Muscle of arm (tissue), 14 donors: ENCODE measurements at places on chromosomes 2 and 18. TPM values are rescaled to one million over a fixed set of nuclear protein-coding genes. Genes with fewer than 3 reads are reported as not detected.

Gene TSHZ1
- 19.9 TPM for polyA plus RNA-seq

Gene ITGB6
- polyA plus RNA-seq = 24.5 TPM

Gene CEP192
- 30.9 TPM for polyA plus RNA-seq

- DNase-seq = no peak
Observed at GRCh38 chr2:207357216-207357615, 172.5 kb upstream of the CREB1 start.

- no peak for DNase-seq
Observed at GRCh38 chr2:215625207-215625606, 189.3 kb upstream of the FN1 start.

DNA sequence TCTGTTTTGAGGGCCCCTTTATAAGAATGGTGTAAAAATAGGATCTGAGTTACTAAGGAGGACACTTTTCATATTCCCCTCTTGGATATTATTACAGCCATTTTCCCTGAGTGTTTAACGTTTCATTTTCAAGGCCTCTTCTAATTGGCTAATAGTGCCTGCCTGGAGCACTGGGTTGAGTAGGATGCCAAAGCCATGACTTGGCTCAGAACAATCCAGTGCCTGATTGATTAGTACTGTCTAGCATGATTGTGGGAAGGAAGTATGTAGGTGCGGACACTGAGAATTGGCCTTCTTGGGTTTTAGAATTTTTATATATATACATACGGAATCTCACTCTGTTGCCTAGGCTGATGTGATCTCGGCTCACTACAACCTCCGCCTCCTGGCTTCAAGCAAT lies 66.1 kb downstream of the NAB1 start:
- DNase-seq = no peak

DNA sequence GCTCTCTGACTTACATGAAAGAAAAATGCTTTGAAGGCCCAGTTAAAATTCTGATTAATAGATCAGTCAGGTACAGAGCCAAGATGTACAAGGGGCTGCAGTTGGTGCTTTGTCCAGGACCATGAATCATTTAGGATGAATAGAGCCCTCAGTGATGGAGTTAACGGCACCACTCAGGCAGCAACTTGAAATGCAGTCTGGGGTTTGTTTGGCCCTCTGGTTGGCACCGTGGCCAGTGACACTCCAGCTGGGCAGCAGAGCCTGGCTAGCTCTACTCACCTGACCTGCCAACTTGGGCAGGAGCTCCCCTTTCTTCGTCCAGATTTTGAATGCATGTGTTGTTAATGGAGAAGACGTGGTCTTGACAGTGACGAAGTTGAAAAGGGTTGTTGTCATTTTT lies 493.0 kb upstream of the ACVR2A start:
- DNase-seq = no peak

DNA sequence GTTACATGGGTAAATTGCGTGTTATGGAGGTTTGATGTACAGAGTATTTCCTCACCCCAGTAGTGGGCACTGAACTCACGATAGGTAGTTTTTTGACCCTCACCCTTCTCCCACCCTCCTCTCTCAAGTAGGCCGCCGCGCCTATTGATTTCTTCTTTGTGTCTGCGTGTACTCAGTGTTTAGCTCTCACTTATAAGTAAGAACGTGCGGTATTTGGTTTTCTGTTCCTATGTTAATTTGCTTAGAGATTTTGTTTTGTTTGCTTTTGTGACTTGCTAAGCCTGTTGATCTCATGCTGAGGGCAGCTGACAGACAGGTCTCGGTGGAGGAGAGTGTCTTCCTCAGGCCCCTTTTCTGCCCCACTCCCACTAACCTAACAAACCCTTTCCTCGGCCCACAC lies 36.2 kb downstream of the ACOXL start:
- no peak for DNase-seq

- DNase-seq = no peak
Observed at GRCh38 chr2:95048825-95049682, 23.5 kb downstream of the MAL start.

DNA sequence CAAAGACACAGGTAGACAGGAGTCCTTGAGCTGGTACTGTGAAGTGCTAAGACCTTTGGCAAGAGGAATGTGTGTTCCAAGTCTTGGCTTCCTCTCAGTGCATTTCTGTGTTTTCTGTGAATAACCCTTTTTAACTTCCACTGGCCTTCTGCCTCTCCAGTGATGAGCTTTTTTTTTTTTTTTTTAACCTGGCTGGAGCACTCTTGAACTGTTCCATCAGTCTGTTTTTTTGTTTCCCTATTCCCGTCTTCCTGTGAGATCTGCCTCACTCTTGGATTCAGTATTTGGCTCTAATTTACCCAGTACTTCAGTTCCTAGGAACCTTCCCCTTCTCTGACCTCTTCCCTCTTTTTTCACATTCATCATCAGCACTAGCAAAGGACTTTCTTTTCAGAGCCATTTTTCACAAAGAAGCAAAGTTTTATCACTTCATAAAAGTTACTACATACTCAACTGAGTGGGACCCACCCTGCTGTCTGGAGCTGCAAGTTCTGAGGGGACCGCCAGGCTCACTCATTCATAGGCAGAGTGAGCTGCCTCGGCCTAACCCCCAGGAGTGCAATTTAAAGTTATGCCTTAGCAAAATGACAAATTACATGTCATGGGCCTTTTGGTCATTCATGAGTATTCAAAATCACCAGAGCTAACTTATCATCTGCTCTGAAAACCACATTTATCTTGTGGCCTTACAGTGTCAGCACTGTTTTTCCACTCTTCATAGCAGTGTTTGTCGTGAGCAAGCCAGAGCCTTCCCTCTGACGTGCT lies 126.9 kb upstream of the DAPL1 start:
- DNase-seq = peak; percentile 81
